ENCODE measurements at places on chromosomes 12 and 14. TPM values are rescaled to one million over a fixed set of nuclear protein-coding genes. Genes with fewer than 3 reads are reported as not detected.

Gene ERC1
- 38.7 TPM for total RNA-seq

Gene RD3L
- total RNA-seq = not detected

DNA sequence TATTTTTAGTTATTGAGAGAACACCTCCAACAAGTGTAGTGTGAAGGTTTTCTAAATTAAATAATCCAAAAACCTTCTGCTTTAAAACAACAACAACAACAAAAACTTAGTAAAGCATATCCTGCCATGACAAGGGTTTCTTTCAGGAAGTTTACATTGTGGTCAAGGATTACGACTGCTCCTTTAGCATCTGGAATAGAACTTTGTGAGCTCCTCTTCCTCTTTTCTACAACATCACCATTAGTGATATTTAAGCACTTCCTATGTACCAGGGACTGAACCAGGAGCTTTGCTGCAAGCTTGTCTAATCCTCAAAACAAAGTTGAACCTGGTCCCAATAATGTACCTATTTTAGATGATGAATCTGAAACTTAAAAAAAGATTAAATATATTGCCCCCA is 315.4 kb upstream of the KITLG start:
- DNase-seq = no peak
- H3K36me3 ChIP-seq = no peaks in the 10 kb centered on the region
- no peak overlapping the region for H3K27ac ChIP-seq

Gene MAP1LC3B2
- total RNA-seq = 1.5 TPM

DNA sequence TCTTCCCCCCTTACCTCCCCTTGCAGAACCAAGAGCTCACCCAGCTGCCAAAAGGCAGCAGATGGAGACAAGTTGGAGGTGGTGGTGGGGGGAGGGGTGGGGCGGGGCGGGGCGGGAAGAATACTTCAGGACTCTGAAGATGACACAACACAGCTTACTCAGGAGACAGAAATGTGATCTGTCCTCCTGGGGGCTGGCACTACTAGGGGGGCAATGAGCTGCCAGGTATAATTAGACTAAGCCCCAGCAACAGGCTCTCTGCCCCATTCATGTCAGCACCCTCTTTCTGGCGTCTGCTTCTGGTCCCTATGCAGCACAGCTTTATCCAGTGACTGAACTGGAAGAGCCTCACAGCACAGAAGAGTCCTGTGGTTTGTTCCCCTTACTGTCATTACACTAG is 407.0 kb downstream of the MED13L start:
- H3K4me1 ChIP-seq = no peaks in the 10 kb centered on the region
- no peak overlapping the region for H3K27ac ChIP-seq
- H3K27me3 ChIP-seq = peaks cover 22% of the 10 kb centered on the region
- DNase-seq = no peak
- H3K36me3 ChIP-seq = no peaks in the 10 kb centered on the region

Gene KRT82
- total RNA-seq = not detected
